ENCODE measurements at places on chromosomes 12 and 14.

- DNase-seq: no peak
Measured at GRCh38 chr14:102505775-102506625, 3.6 kb downstream of the ANKRD9 start.

DNA sequence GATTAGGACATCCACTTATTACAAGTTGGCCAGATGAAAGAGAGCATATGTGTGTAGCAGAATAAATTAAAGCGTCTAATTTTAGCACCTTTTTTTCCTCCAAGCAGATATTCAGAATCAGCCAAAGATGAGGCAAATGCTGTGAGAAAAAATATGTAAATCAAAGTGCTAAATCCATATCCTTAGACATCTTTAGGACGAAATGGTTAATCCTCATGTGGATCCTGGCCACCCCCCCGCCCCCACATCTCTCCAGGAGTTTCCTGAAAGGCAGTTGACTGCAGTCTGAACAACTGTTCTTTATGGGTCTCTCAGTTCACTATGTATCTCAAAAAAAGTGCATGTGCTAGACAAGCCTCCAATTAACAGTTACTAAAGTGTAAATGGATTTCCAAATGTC lies 1768.1 kb upstream of the SEL1L start:
- no peak for DNase-seq

DNA sequence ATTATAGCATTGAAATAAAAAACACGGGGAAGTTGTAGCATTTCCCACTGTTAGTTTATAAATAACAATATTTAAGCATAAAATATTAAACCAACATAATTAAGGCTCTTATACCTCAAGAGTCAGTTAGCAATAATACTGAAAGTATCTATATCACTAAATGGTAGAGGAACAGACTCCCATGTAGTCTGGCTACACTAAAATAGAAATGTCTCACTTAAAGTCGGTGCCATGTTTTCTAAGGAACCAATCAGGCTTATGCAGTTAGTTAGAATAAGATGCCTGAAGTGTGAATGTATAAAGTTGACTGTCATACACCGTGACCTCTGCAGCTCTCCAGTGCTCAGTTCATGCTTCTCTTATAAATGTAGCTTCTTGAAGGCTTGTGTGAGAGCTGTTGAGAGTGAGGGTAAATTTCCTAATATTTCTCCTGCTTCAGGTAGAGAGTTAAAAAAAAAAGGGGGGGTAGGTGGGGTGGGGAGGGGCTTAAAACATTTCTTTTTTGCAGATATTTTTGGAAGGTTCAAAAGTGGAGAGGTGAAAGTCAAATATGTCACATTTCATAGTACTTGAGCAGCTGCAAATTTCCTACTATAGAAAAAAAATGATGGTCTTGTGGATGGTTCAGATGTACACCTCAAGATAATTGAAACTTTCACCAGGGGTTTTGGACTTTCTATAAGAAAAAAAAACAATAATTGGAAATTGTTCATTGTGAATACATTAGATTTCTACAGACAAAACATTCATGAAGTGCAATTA lies 64.5 kb downstream of the PTCSC3 start:
- no peak for DNase-seq

- no peak for DNase-seq
Measured at GRCh38 chr14:93008381-93008780, 85.4 kb downstream of the CHGA start.

GRCh38 chr12:51836827-51837173 lies 11.7 kb downstream of the FIGNL2 start:
- no peak for DNase-seq

DNA sequence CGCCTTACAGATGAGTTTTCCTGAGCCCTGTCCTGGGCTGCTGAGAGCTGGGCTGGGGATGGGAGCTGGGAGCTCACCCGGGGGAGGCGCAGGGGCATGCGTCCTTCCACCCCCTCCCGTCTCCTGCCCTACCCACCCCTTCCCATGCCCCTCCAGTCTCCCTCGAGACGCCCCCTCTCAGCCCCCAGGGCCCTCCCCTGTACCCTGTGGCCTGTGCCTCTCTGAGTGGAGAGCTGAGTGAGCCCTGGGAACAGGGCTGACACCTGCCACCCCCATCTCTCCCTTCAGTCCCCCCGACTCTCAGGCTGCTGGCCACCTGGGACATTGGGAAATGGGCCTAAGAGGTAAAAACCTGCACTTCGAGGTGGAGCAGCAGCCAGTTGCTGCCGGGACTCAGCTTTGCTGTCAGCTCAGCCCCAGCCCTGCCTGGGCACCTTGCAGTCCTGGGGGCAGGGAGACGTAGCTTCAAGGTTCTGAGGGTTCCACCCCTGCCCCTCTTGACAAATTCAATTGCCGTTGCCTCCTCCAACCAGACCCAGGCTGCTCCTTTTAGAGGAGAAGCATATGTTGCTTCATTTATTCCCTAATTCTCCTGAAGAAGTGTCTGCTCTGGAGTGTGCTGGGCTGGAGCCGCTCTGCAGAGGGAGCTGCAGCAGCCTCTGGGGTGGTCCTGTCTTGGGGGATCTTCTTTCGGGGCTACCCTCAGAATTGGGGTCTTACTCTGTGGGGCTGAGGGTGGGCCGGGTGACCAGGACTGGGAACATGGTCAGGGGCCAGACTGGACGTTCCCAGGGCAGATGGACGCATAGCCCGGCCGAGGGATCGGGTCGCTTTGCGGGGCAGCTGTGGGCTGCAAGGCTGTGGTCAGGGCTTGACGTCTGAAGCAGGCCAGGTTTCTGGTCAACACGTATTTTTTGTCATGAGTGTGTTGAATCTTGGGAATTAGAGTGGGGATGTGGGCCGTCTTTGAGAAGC lies 141.4 kb downstream of the ADGRD1 start:
- DNase-seq: no peak

- no peak for DNase-seq
Measured at GRCh38 chr14:99627510-99628381, 17.2 kb upstream of the HHIPL1 start.

DNA sequence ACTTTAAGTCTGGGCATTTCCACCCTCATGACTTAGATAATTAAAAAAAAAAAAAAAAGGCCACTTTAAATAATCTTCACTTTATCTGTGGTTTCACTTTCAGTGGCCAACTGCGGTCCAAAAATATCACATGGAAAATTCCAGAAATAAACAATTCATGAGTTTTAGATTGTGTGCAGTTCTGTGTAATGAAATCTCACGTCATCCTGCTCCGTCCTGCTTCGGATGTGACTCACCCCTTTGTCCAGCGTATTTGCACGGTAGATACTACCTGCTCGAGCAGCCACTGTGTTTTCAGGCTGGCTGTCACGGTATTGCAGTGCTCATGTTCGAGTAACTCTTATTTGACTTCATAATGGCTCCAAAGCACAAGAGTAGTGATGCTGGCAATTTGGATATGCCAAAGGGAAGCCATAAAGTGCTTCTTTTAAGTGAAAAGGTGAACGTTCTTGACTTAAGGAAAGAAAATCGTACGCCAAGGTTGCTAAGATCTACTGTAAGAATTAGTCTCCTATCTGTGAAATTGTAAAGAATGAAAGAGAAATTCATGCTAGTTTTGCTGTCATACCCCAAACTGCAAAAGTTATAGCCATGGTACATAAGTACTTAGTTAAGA lies 2.4 kb downstream of the E2F7 start:
- no peak for DNase-seq

GRCh38 chr12:98671459-98671858 lies 26.4 kb downstream of the APAF1 start:
- DNase-seq: no peak

GRCh38 chr12:48165089-48165981 lies 8.0 kb upstream of the ASB8 start:
- DNase-seq: peak; percentile 61

GRCh38 chr14:89853936-89854693 lies 100.4 kb downstream of the EFCAB11 start:
- no peak for DNase-seq

GRCh38 chr12:114679452-114679875 lies 4.5 kb downstream of the TBX3 start:
- DNase-seq: no peak

- DNase-seq: no peak
Measured at GRCh38 chr14:24394275-24394674, 4.5 kb upstream of the NYNRIN start.

DNA sequence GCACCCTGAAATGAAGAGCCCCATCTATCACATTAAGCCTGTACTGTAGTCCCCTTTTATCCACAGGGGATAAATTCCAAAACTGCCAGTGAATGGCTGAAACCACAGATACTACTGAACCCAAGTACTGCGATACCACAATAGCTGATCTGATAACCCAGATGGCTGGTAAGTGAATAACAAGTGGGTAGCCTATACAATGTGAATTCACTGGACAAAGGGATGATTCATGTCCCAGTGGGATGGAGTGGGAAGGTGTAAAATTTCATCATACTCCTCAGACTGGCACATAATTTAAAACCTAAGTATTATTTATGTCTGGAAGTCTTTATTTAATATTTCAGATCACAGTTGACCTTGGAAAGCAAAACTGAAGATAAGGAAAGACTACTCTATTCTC lies 201.3 kb downstream of the GPHN start:
- DNase-seq: no peak

DNA sequence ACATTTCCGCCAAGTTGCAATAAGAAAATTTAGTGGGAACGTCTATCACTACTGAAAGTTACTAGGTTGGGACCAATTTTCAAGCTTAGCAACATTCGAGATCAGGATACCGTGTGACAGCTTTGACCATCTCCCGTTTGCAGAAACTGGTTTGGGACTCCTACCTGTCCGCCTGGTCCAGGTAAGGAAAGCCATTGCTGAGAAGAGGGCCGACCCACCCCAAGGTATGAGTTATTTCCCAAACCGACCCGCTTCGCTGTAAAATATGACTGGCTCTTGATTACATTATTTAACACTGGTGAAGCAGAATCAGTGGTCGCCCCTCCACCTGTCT lies 271 bp downstream of the DNAI7 start:
- DNase-seq: no peak

GRCh38 chr14:71533390-71533789 lies 398.8 kb upstream of the RGS6 start:
- no peak for DNase-seq

GRCh38 chr12:69732088-69732487 lies 6.6 kb upstream of the RAB3IP start:
- DNase-seq: no peak

DNA sequence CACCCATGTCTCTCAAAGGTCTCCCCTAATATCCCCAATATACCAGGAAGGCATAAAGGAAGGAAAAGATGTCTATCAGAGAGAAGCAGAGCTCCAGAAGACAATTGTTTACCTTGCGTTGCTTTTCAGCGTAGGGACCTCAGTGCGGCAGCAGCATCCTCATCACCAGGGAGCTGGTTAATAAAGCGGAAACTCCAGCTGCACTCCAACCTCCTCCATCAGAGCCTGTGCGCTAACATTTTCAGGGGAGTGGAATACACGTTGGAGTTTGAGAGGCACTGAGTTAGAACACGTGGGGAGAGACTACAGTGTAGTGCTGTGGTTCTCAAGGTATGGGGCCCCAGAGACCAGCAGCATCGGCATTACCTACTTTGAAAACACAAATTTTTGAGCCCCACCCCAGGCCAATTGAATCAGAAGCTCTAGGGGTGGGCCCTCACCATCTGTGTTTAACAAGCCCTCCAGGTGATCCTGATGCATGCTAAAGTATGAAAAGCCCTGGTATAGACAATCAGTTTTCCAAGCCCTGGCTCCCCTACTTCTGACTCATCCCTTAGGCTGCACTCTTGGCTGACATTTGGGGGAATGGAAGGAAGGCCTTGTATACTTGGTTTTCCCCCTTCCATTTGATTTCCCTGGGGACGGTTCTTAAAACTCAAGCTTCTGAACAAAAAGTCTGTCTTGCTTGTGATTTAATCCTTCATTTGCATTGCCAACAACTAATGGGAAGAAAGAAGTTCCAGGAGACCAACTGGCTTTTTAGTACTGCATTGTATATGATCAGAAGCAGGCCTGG lies 419.0 kb upstream of the CCDC196 start:
- no peak for DNase-seq

GRCh38 chr14:104113631-104114420 lies 24.6 kb upstream of the KIF26A start:
- DNase-seq: no peak

DNA sequence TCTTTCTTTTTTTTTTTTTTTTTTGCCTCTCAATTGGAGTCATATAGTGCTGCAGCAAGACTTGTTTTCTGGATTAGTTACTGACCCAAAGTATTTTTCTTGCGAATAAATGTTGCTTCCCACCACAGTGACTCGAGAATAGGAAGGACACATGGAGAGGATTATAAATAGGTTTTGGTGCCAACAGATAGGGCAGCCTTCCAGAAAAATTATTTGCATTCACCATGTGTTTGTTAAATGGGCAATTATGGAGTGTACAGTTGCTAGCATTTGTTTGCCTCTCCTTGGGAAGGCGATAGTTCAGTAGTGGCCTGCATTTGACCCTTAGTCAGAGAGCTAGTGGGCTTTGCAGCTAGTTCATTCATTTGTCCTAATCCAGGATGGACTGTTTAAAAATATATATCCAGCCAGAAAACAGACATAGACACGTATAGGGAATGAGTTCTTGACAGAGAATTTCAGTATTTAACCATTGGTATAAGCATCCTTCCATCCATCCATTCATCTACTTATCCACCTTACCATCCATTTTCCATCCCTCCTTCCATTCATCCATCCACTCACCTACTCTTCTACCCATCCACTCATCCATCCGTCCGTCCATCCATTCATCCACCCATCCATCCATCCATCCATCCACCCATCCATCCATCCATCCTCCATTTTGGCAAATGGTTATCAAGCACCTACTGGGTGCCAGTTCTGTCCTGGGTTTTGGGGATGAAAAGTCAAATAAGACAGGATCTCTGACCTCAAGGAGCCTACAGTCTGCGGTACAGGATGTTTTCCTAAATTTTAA lies 67.5 kb downstream of the CHST11 start:
- no peak for DNase-seq

GRCh38 chr12:29164477-29165393 lies 15.7 kb downstream of the FAR2 start:
- no peak for DNase-seq

- no peak for DNase-seq
Measured at GRCh38 chr12:48336061-48336460, 14.7 kb downstream of the ZNF641 start.

GRCh38 chr14:104101651-104102281 lies 16.3 kb downstream of the ASPG start:
- DNase-seq: no peak

DNA sequence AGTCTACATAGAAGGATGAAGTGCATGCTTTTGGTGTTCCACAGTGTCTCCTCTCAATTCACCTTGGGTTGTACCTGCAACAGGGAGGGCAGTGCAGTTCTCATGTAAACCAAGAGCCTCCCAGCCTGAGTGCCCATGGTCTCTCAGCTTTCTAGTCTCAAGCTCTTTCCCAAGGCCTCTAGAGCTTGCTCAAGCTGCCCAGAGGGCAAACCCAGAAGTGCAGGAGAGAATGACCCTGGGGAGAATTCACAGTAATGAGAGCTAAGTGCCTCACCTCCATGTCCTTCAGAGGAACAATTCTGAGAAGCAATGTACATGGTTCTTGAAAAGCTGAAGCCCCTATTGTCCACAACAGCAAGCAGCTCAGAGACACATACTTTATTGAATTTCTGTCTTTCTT lies 180.5 kb downstream of the BCAT1 start:
- no peak for DNase-seq

- DNase-seq: no peak
Measured at GRCh38 chr12:105949391-105949790, 189.4 kb downstream of the NUAK1 start.

- DNase-seq: no peak
Measured at GRCh38 chr14:99015833-99016232, 256.2 kb downstream of the BCL11B start.

- DNase-seq: no peak
Measured at GRCh38 chr12:57726884-57727757, 11.4 kb downstream of the AGAP2 start.

- no peak for DNase-seq
Measured at GRCh38 chr12:96403870-96404269, 3.6 kb upstream of the CDK17 start.

- no peak for DNase-seq
Measured at GRCh38 chr12:116466536-116466935, 92.6 kb upstream of the MAP1LC3B2 start.
